ENCODE measurements at places on chromosomes 4 and X.

- no peak for DNase-seq
Observed at GRCh38 chr4:186481998-186482790, 73.2 kb downstream of the MTNR1A start.

- peak; percentile 75 for DNase-seq
Observed at GRCh38 chrX:86047174-86047935, at the start of gene CHM. Gene CHM (minus strand): TSS chrX:86047558. CDS start chrX:86047532, 26 bp downstream.

DNA sequence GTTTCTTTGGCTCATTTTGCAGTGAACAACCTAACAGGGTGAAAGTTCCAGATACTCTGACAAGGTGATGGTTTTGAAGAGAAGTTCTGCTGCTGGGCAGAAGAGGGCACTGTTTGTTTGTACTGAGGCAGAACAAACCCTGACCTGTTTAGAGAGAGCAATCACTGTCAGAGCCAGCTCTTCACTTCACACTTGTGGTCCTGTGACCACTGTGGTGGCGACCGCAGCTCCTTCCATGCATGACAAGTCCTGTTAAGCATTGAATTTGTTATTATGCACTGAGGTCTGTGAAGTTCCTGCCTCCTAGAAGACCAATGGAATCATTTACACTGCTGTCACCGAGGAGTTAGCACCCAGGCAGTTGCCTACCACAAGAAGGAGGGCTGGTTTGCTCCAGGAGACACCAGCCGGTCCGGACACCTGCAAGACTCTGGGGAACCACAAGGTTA lies 86.6 kb downstream of the ZNF330 start:
- DNase-seq, result peak; percentile 63

GRCh38 chr4:25484243-25484721 lies 107.2 kb downstream of the ANAPC4 start:
- DNase-seq, result no peak

GRCh38 chr4:25654031-25654970 lies 1.4 kb upstream of the SLC34A2 start:
- no peak for DNase-seq
